ENCODE measurements at places on chromosomes 3 and 15. TPM values are rescaled to one million over a fixed set of nuclear protein-coding genes. Genes with fewer than 3 reads are reported as not detected.

DNA sequence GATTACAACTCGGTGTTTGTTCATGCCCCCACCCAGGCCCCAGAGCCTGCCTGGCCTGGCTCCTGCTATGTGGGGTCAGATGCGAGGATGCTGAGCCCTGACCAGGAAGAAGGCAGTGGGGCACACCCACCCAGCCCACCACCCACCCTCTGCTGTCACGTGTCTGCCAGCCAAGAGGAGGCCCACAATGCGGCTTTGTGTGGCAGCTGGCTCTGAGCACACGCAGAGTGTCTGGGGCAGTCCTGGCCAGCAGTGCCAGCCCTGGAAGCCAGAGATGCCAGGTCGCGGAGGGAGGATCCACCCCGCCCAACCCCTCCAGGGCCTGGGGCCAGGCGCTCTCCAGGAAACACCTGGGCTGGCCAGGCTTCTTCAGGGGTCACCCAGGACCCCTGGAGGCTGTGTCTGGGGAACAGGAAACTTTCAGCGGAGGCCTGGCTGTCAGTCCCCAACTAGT lies 26.4 kb upstream of the KLF13 start:
- H3K27me3 ChIP-seq: peaks cover 20% of the 10 kb centered on the region
- H3K36me3 ChIP-seq: no peaks in the 10 kb centered on the region

CHCHD4 gene
- total RNA-seq: 6.1 TPM

DNA sequence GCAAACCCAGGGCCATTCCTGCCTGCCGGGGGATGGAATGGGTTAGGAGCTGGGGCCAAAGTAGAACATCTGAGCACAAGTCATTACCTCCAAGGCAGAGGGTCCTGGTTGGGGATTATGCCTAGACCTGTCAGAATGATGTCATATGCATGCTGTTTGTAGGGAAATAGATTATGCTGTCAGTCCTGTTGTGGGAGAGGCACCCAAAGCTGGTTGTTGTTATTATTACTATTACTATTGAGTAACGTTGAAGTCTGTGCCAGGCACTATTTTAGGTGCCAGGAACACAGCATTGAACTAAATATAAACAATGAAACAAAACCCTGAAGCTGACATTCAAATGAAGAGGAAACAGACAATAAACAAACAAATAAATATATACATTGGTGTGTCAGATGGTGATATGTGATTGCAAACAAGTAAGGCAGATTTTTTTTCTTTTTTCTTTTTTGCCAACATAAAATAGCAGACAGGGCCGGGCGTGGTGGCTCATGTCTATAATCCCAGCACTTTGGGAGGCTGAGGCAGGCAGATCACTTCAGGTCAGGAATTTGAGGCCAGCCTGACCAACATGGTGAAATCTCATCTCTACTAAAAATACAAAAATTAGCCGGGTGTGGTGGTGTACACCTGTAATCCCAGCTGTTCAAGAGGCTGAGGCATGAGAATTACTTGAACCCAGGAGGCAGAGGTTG lies 2.0 kb downstream of the P4HTM start:
- H3K27ac ChIP-seq: no peak overlapping the region
- peaks cover 28% of the 10 kb centered on the region for H3K4me1 ChIP-seq
- no peak overlapping the region for H3K4me3 ChIP-seq
- no peaks in the 10 kb centered on the region for H3K27me3 ChIP-seq
- H3K36me3 ChIP-seq: peaks cover 1% of the 10 kb centered on the region
- no peak for DNase-seq

VEPH1 gene
- total RNA-seq: 4.3 TPM

ADCY5 gene
- 8.0 TPM for total RNA-seq

DNA sequence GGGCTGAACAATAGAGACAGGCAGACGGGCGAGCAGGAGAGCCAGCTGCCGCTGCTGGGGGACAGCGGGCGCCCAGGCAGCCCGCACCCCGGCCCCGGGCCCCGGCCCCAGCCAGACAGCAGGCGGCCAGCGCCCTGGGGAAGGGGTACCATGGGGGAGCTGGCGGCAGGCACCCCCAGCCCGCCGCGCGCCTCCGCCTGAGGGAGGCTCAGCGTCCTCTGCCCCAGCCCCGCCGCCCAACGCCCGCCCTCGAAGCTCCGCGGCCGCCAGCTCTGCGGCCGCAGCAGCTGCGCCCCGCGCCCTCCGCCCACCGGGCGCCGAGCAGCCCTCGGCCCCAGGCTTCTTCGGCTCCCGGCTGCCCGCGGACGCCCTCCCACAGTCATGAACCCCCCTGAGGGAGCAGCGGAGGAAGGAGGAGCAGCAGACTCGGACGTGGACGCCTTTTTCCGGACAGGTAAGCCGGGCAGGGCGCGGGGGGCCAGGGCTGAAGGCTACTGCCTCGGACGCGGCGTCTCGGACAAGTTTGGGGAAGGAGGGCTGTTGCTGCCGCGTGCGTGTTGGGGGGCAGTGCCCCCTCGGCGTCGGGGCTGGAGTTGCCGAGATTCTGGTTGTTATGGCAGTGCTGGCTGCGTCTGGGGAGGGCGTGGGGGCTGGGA lies 41.6 kb upstream of the ROPN1 start:
- no peaks in the 10 kb centered on the region for H3K36me3 ChIP-seq
- H3K4me1 ChIP-seq: peaks cover 23% of the 10 kb centered on the region
- DNase-seq: peak; percentile 86
- H3K27me3 ChIP-seq: peaks cover 7% of the 10 kb centered on the region

Data from chondrocyte (in vitro differentiated cells).